RCC 7860 (cell line): ENCODE measurements at places on chromosomes 2 and 18.

GRCh38 chr2:67476809-67477790 is 80.0 kb downstream of the ETAA1 start:
- DNase-seq: peak; percentile 49

DNA sequence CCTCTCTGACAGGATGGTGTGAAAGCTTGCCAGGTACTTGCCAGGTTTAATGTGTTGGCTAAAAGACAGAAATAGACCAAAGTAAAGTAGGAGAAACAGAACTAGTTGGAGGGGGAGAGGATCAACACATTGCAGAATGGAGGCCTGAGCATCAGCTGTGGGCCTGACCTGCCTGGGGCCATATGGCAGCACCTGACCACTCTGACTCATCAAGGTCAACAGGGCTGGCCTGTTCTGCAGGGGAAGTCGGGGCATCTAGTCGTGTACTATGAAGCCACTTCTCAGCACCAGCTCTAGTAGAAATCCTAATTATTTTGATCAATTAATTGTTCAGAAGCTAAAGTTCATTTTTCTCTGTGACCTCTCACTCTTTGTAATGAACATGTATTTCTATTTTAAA is 35.8 kb upstream of the NOSTRIN start:
- no peak for DNase-seq

DNA sequence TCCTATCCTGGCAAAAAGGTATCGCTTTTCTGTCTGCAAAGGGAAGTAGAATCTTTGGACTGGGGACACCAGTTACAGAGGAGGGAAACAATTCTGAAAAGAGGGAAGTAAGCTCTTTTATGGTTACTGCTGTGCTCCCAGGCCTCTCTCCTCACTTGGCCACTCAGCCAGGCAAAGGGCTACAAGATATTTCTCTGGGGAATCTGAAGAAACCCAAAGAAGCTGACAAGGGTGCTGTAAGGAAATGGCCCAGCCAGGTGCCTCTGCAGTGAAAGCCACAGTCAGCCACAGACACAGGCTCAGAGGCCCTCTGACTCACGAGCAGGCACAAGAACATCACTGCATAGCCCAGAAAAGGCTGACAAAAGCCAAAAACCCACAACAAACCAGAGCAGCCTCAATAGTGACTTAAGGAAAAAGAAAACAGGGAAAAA is 5.8 kb downstream of the HDLBP start:
- DNase-seq: peak; percentile 39

DNA sequence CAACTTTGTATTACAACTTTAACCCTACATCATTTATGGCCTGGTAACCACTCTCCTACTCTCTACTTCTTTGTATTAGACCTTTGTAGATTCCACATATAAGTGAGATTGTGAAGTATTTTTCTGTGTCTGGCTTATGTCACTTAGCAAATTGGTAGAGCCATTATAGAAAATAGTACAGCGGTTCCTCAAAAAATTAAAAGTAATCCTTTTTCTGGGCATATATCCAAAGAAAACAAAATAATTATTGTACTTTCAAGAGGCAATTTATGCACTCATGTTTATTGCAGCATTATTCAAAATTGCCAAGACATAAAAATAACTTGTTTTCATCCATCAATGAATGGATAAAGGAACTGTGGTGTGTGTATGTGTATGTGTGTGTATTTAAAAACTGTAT is 537.5 kb upstream of the FSIP2 start:
- no peak for DNase-seq

- DNase-seq: no peak
Observed at GRCh38 chr2:174350593-174351181, 15.9 kb downstream of the SP9 start.

- peak; percentile 31 for DNase-seq
Observed at GRCh38 chr2:62787386-62787785, 81.9 kb downstream of the EHBP1 start.

DNA sequence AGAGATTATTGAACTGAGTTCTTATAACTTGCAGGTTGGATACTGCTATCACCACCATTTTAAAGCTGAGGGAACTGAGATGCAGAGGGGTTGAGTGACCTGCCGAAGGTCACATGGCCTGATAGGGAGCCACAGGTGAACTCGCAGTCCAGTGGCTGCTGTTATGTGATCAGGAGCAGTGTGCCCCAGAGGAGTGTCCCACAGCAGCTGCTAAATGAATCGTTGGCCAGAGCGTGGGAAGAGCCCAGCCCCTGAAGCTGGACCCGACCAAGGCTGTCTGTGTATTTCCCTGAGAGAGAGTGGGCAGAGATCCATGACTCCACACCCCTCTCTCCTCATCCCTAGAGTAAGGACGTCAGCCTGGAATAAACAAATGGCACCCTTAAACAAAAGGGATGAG is 26.7 kb upstream of the PRLH start:
- DNase-seq: no peak

DNA sequence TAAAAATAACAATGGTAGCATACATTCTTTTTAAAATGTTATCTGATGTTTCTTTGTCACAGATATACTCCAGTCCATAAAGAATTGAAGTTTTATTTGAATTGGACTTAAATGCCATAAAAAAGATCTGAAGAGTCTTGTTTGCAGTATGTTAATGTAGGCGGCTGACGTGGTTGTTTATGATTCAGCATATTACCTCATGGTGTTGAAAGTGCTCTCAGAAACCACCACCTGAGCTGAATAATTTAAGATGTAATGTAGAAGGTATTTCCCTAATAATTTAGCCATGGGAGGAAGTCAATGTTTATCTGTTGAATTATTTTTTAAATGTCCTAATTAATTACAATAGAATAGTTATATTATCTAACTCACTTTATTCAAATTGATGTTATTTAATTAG is 58.6 kb upstream of the CHN1 start:
- DNase-seq: no peak

DNA sequence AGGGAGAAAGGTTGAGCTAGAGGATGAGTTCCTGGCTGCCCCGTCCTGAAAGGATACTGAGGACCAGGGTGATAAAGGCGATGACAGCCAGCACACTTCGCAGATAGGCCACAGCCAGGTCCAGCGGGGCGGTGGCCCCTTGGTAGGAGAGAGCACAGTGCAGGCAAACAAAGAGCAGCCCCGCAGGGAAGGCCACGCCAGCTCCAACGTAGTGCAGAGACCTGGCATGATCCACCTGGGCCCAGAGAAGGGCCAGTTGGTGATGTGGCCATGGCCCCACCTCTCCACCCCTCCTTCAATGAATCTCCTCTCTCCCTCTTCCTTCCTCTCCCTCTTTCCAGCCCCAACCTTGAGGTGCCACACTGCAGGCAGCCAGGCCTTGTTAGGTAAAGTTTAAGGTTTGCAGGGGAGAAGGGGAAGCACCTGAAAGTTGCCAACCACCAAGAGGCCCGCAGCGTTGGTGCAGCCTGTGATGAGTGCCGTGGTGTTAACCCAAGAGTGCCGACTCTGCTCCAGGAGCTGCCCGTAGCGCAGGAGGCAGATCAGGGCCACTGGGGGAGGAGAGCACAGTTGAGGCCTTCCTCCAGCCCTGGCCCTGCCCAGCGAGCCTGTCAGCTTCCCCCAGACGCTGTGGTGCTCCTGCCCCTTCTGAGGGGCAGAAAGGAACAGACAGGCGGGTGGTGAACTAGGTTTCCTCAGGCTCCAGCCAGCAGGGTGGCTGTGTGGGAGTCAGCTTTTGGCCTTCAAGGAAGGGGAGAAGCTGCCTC is 2.8 kb downstream of the TMEM150A start:
- no peak for DNase-seq

- peak; percentile 85 for DNase-seq
Observed at GRCh38 chr2:35220461-35220860, 1135.1 kb upstream of the CRIM1 start.

DNA sequence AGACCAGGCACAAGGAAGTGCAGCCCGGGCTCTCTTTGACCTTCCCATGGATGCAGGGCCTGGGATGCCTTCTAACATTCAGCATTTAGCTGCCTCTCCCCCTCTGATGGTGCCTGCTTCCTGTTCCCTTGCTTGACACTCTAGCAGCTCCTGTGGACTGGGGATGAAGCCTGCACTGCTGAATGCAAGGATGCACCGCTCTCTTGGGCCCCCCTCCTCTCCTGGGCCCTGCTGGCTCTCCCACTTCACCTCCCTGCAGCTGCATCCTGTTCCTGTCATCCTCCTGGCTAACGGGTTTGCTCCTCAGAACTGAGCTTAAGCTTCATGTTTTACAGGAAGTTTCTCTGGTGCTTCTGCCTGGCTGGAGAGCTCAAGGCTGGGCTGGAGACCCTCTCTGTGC is 254.1 kb downstream of the TSN start:
- no peak for DNase-seq

GRCh38 chr18:58887613-58887963 is 22.9 kb downstream of the ZNF532 start:
- peak; percentile 88 for DNase-seq

DNA sequence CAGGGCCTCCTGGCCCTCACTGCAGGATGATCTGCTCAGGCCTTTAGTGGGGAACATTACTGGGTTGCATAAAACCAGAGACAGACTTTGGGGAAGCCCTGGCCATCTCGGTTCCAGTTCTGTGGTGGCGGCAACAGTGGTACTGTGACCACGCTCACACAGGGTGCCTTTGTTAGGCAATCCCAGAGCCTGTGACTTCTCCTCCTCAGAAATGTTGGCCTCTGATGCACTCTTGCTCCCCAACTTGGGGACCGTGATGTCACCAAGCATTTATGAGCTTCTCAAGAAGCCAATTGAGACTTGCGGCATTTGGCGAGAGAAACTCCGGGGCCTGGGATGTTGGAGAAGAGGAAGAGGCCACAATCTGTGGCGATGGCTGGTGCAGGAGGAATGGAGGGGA is 80.9 kb upstream of the PKDCC start:
- no peak for DNase-seq

DNA sequence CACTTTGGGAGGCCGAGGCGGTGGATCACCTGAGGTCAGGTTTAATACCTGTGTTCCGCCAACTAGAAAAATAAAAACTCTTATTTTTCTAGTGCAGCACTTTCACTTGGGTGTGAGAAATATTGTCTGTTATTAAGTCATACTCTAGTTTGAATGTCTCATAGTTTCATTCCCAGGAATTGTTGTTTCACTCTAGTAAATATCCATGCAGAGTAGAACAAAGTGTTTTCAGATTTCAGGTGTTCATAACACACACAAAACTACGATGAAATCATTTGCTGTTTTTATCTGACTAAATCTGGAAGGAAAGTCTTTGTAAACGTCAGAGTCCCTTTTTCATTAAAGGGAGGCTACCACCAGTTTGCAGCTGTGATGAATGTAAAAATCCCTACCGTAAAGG is 4.0 kb downstream of the FAM117B start:
- no peak for DNase-seq

DNA sequence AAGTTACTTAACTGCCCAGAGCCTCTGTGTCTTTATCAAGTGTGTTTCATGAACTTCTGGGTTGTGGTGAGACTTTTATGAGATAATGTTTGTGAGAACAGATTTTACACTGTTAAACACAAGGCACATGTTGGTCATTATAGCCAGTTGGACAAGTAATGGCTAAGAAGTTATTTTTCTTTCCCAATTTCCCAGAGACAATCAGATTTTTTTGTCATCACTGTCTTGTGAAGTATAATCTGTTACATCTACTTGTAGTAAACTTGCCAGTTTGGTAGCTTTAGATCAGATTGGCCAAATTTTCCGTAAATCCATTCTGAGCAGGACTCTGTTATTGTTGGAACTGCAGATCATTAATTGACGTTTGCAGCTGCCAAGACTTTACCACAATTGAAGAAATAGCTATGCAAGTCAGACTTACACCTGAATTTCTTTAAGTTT is 838.8 kb downstream of the SLC4A3 start:
- no peak for DNase-seq

DNA sequence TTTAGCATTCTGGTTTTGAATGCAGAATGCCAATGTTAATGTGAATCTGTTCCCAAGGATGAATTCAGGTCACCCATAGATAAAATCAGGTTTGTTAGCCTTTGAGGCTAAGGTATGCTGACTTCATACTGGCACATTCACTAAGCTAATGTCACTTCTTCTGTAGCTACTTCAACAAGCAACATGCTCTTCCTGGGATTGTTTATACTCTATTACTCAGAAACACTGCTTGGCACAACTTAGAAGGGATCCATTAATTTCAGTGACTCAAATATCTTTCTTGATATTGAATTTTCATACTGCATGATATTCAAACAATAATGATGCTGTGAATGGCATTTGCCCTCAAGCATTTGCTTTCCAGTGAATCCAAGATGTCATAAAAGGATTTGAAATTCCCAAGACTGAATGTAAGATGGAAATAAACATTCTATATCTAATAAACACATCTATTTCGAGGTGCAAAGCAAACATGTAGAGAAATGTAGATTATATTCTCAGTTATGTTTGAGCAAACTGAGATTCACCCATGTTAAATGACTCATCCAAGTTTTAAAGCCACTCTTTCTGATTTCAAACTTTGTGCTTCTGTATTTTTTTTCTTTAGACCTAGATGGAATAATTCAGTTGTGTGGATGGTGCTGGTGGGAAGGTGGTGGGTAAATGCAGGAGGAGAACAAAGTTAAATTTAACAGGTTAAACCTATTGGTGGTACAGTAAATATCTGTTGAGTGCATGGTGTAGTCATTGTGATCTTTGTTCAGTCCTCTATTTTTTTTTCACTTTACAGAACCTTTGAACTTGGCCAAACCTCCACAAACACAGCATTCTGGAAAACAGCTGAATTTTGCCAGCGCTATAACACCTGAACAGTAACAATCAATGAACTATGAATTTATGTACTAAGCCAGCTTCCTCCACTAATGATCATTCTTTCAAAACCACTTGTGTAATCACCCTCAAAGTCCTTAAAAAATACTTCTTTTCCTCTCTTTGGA is 162.1 kb upstream of the XIRP2 start:
- no peak for DNase-seq

DNA sequence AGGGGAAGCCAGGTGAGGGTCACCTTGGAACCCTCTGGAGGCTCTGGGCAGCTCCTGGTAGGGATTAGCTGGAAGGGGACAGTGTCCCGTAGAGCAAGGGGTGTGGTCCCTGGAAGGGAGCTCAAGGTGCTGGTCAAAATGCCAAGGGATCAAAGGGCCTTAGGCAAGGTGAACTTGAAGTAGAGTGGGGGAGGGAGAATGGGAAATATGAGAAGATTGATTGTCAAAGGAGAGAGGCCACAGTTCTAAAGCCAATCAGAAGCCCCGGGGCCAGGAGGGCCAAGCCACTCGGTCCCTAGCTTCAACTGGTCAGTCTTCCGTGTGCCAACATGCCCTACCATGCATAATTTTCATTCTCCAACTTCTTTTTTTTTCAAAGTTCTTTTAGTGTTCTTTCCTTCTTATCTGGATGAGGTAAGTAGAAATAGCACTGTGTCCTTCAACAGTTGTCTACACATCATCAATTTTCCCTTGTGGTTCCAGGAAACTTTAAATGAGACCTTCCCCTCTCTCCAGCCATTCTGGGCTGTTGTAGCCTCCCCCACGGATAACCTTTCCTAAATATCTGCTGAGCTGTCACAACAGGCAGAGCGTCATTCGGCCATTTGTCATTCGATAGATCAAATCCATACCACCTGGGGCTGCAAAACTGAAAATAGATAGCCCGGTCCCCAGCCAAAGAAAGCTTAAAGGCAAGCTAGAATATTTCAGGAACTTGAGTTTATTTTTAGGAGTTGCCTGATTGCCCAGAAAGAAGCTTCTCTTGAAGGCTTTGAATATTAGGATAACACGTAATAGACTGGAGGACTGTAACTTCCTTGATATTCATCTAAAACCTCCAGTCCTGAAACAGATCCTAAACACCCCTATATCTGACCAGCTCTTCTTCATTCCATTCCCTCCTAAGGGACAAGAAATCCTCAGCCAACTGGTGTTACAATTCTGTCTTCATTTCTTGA is 83.3 kb downstream of the ALPK2 start:
- no peak for DNase-seq

GRCh38 chr2:189569295-189569910 is 11.2 kb downstream of the SLC40A1 start:
- no peak for DNase-seq

GRCh38 chr2:5111581-5111980 is 580.6 kb upstream of the SOX11 start:
- DNase-seq: no peak
